Gastroesophageal sphincter (tissue), 4 donors: ENCODE measurements at places on chromosomes 6 and 20. TPM values are rescaled to one million over a fixed set of nuclear protein-coding genes. Genes with fewer than 3 reads are reported as not detected.
A peak's percentile ranks its signal among the peaks of the same experiment; 100 is the strongest.

ETV7 gene
- 1.5 TPM for total RNA-seq

GRCh38 chr6:16494793-16495192, 256.4 kb downstream of the GMPR start:
- ATAC-seq: no peak

- ATAC-seq: no peak
Measured at GRCh38 chr6:161271343-161272030, 2.4 kb downstream of the AGPAT4 start.

GRCh38 chr6:124463271-124463670, 499.0 kb upstream of the RNF217 start:
- no peak for ATAC-seq

- peak; percentile 51 for ATAC-seq
Measured at GRCh38 chr6:95543798-95544197, 33.5 kb upstream of the MANEA start.
